OCI-M1 (cell line): ENCODE measurements at places on chromosomes 4 and X.

DNA sequence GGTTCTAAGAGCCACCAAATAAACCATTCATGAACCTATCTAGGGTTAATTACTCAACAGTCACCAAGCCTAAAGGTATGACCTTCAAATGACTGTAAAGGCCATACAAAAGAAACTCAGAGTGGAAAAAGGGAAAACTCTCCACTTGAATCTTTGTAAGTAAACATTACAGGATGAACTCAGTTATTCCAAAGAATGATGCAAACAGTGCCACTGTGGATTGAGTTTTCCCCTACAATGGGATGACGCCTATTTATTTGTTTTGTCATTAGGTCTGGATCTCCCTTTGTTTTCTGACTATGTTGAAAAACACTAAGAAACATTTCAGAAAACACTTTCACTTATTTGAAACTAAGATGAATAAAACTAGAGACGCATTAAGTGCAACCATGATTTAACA is 12.7 kb downstream of the NUDT6 start:
- DNase-seq: no peak

GRCh38 chr4:96593422-96593821 is 753.5 kb downstream of the PDHA2 start:
- DNase-seq: peak; percentile 17

DNA sequence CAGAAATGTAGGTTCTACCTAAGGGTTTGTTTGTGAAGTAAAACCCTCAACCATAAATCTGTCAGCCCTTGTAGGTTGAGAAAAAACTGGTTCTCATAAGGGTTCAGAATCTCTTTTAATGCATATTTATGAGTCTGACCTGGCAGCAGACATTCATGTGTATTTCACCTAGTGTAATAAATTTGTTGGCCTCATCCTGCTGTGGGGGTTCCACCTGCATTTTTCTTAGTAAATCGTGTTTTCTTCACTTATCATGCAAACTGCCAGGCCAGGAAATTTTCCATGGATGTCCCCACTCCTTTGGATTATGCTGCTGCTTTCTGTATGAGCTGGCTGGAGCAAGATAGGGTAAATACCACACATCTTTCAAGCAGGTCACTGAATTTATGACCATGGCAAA is 42.4 kb downstream of the KLHL13 start:
- no peak for DNase-seq

GRCh38 chrX:150347471-150347870 is 15.6 kb upstream of the MAMLD1 start:
- no peak for DNase-seq

- no peak for DNase-seq
Measured at GRCh38 chr4:5921101-5921980, 28.5 kb upstream of the CRMP1 start.

DNA sequence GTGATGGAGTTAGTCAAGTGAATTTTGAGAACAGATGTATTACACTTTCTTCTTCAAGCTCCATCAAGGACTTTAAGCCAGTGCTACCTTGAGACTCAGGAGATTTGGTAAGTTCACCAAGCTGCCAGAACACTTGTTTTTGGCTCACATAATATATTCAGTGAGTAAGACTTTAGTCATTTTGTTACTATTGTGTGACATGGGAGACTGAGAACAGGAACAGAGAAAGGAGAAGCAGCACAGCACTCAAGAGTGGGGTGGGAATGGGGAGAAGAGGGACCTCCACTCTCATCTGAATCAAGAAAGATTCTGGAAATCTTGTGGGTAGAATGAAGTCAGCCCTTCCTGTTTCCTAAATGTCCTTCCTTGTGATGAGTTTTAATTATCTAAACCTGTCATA is 87.3 kb upstream of the TET2 start:
- DNase-seq: no peak

GRCh38 chr4:112889619-112890527 is 159.6 kb upstream of the ANK2 start:
- DNase-seq: peak; percentile 39

GRCh38 chr4:13413729-13414437 is 70.3 kb downstream of the RAB28 start:
- no peak for DNase-seq

DNA sequence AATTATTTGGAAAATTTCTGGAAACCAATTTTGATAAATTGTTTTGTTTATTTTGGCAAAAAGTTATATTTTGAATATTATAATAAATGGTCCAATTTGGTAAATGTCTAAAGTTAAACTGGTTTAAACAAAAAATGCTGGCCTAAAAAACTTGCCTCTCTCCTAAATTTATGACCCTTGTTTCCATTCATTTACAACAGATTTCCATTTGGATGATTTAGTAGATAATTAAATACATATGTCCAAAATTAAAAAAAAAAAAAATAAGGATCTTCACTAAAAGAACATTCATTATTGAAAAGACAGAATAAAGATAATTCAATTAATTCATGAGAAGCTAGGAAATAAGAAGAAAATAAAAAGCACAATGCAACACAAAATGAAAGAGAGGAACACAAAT is 449.5 kb downstream of the SPRY1 start:
- no peak for DNase-seq

- DNase-seq: no peak
Measured at GRCh38 chrX:69362856-69363255, 141.3 kb upstream of the NALF2 start.

DNA sequence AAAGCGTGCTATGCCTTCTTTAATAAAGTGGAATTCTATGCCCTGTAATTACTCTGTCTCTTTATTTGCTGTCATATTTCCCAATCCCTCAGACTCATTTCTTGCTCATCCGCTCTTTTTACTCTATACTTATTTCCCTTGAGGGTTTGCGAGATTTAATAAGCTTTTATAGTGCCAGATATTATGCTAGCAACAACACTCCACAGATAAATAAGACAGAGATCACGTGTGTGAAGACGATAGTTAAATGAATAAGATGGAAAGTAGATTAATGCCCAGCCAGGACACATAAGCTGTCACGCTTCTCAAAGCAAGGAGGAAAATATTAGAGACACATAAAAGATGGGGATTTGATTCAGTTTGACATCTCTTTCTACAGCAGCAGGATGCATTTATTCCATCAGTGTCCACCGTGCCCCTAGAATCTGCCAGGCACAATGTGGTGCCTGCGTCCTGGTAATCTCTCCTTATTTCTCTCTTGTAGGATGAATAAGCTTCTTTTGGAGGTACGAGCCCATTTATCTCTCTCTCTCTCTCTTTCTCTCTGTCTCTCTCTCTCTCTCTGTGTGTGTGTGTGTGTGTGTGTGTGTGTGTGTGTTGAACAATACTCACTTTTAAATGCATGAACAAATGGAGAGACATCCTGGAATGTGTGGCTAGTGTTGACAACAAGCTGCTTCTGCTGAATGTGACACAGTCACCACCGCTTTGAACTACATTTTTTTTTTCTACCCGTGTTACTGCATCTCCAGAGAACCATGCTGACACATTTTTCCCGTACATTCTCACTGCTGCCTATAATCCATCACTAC is 48.2 kb downstream of the TMEM156 start:
- DNase-seq: no peak

DNA sequence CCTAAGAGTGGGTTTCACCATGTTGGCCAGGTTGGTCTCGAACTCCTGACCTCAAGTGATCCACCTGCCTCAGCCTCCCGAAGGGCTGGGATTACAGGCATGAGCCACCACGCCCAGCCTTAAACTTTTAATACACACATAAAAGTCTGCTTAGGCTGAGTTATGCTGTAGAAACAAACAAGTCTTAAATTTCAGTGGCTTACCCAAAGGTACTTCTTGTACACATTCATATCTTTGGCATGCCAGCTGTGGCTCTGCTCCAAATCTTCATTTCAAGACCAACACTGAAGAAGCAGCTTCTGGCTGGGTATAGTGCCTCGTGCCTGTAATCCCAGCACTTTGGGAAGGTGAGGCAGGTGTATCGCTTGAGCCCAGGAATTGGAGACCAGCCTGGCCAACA is 80.3 kb downstream of the PPEF2 start:
- DNase-seq: no peak

DNA sequence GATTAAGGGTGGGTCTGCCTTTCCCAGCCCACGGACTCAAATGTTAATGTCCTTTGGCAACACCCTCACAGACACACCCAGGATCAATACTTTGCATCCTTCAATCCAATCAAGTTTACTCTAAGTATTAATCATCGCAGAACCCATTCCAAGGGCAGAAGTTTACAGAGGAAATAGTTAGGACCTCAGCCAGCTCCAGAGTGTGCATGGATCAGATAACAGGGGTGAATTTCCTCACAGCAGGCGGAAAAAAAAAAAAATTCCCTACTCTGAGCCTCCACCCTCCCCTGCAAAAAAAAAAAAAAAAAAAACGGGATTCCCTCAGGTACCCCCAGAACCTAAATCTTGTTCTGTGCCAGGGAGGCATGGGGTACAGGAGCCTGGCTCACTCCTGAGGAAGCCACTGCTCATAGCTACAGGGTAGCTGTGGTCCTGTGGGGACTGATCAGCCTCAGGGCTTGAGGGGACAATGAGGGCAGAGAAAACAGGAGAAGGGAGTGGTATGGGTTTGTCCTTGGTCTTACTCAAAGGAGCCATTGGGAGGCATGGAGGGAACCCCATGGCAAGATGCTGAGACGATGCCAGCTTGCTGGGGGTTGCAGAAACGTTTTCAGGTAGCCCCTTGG is 113.0 kb downstream of the DHRSX start:
- DNase-seq: no peak

DNA sequence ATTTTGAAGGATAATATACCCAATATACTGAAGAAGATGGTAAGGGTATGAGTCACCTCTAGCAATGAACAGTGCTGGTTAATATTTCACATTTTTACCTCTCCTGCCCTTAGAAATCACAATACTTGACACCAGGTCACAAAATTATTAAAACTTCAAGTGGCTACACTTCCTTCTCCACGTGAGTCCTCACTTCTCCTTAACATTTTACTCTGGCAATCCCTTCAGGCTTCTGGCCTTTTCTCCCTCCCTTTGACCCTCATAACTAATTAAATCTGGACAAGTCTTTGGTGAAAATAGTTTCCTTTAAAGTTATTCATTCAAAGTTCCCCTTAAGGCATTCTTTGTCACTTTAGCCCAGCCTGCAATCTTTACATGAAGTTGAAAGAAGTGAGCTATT is 190.4 kb downstream of the UNC5C start:
- no peak for DNase-seq

- no peak for DNase-seq
Measured at GRCh38 chrX:21885568-21885967, 29.8 kb downstream of the YY2 start.

DNA sequence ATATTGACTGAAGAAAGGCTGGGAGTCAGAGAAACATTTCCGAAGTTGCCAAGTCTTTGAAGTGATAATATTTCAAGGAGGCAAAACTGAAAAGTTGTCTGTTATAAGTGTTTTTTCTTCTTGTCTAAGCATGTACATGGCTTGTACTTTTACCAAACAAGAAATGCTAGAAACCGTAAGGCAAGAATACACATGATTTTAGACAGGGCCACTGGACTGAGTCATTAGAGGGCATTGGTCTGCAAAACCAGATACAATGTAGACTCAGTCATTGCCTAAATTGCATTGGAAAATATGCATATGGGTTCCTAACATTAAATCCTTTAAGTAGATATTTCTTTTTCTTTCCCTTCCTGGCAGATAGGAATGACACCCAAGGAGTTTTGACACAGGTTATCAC is 284.9 kb upstream of the PUDP start:
- no peak for DNase-seq

GRCh38 chr4:81164623-81165416 is 50.2 kb downstream of the PRKG2 start:
- DNase-seq: no peak

GRCh38 chr4:184261246-184261645 is 43.6 kb upstream of the ENPP6 start:
- DNase-seq: no peak

DNA sequence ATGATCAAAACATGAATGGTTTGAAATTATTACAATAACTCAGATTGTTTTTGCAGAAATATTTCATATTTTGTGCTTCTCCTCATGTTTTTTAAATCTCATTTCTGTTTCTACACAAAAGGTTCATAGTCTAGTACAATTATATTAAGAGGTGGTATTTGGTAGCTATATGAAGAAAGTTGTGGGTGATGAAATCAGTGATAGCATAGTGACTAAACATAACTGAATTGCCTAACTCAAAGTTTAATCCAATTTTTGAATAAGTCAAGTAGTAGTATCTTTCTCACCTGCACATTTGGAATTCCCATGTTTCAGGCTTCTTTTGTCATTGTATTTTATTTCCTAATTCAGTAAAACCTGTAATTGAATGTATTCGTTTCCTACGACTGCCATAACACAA is 648.7 kb downstream of the GRID2 start:
- DNase-seq: no peak

GRCh38 chrX:30930679-30931078 is 41.6 kb upstream of the TAB3 start:
- DNase-seq: no peak

DNA sequence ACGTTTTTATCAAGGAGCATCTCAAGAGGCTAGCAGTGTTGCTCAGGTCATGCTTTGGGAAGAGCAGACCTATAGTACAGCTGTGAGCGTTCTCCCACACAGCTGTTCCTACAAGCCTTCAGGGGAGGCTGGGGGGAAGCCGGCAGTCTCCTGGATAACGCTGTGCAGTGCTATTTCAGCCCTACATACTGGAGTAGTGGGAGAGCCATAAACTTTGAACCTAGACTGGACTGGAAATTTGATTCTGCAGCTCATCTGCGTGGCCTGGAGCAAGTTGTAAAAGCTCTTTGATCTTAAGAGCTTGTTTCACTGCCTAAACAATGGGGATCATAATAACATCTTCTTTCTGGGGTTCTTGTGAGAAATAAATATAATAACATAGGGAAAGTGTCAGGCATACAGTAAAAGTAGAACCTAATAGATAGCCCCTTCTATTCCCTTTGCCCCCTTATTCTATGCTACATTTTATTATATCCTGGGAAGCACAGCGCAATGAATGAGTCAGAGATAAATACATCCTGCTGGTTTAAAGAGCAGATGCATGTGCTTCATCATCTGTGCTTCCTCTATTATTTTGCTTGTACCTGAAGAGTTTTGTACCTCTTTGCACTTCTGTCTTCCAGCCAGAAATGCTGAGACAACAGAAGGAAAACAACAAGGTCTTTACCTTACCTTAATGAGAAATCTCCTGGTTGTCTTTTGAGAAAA is 14.7 kb upstream of the AMBN start:
- DNase-seq: no peak

- peak; percentile 57 for DNase-seq
Measured at GRCh38 chr4:152727784-152728183, 48.0 kb upstream of the TMEM154 start.

GRCh38 chr4:37989398-37990260 is 29.4 kb downstream of the PTTG2 start:
- DNase-seq: peak; percentile 43

- no peak for DNase-seq
Measured at GRCh38 chr4:57550198-57550597, 440.0 kb upstream of the IGFBP7 start.

DNA sequence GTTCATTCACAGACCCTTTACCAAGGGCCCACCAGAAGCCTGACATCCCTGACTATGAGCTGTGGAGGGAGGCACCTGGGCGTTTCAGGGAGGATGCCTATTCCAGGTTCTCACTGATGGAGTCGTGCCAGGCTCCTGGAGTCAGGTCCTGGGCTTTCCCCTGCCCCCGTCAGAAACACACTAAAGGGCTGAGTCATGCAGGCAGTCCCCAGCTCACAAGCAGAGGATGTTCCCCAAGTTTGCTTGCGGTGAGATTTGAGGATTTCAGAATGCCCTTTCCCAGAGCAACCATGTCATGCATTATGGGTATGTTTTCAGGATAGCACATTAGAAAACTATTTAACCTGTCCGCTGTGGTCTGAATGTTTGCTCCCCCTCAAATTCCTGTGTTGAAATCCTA is 45.2 kb downstream of the FHDC1 start:
- no peak for DNase-seq
